ENCODE measurements at places on chromosomes 3 and 15. TPM values are rescaled to one million over a fixed set of nuclear protein-coding genes. Genes with fewer than 3 reads are reported as not detected.
A peak's percentile ranks its signal among the peaks of the same experiment; 100 is the strongest.

DNA sequence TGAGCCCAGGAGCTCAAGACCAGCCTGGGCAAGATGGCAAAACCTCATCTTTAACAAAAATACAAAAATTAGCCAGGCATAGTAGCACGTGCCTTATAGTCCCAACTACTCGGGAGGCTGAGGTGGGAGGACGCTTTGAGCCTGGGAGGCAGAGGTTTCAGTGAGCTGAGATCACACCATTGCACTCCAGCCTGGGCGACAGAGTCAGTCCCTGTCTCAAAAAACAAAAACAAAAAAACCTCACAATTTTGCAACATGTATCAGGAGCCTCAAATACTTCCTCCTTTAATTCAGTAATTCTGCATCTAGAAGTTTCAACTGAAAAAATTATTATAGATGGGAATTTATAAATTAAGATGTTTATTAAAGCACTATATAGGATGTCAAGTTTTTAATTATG, 1.1 kb downstream of the MRPL47 start:
- no peak overlapping the region for H3K27ac ChIP-seq
- H3K27me3 ChIP-seq, result no peaks in the 10 kb centered on the region
- DNase-seq, result no peak
- peaks cover 18% of the 10 kb centered on the region for H3K4me1 ChIP-seq

DNA sequence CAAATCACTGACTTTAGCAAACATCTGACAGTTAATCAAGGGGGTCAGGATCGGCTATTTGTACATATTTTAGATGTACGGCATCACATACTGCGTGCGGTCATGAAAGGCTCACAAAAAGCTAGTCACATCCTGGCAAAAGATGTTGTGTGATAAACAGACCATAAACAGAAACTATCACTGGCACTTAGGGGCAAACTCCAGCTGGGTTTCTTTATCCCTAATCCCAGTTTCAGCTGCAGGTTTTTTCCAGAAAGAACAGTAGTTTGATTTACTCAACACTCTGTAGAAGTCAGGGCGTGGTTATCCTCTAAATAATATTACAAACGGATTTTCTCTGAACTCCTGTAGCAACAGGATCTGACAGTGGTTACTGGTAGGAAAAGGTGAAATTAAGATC, 112.4 kb upstream of the BHLHE40 start:
- peaks cover 20% of the 10 kb centered on the region for H3K4me1 ChIP-seq
- H3K4me3 ChIP-seq, result peak overlapping the region; percentile 54
- no peak for DNase-seq
- H3K27ac ChIP-seq, result peak overlapping the region; percentile 99
- H3K27me3 ChIP-seq, result no peaks in the 10 kb centered on the region

- DNase-seq, result no peak
- no peaks in the 10 kb centered on the region for H3K4me1 ChIP-seq
- no peaks in the 10 kb centered on the region for H3K36me3 ChIP-seq
- H3K27ac ChIP-seq, result no peak overlapping the region
- H3K4me3 ChIP-seq, result no peak overlapping the region
- H3K27me3 ChIP-seq, result no peaks in the 10 kb centered on the region
These were observed 8.4 kb upstream of the CRTAP start for GRCh38 chr3:33105341-33105948.

- H3K4me3 ChIP-seq, result peak overlapping the region; percentile 29
- H3K27ac ChIP-seq, result peak overlapping the region; percentile 75
- H3K36me3 ChIP-seq, result no peaks in the 10 kb centered on the region
- peaks cover 37% of the 10 kb centered on the region for H3K4me1 ChIP-seq
These were observed 45.7 kb downstream of the POC1A start for GRCh38 chr3:52108302-52109232.

- no peaks in the 10 kb centered on the region for H3K36me3 ChIP-seq
- no peak overlapping the region for H3K27ac ChIP-seq
These were observed 1.4 kb downstream of the SRGAP3 start for GRCh38 chr3:9247941-9248521.

DNA sequence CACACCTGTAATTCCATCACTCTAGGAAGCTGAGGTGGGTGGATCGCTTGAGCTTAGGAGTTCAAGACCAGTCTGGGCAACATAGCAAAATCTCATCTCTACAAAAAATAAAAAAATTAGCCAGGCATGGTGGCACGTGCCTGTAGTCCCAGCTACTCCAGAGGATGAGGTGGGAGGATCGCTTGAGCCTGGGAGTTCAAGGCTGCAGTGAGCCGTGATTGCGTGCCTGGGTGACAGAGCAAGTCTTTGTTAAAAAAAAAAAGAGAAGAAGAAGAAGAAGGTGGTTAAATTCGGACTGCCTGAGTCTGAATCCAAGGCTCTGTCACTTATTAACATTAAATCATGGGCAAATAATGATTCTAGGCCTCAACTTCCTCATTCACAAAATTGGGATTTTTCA, 51.0 kb downstream of the EOMES start:
- H3K4me3 ChIP-seq, result no peak overlapping the region
- H3K27ac ChIP-seq, result no peak overlapping the region
- no peaks in the 10 kb centered on the region for H3K27me3 ChIP-seq

- peak overlapping the region; percentile 48 for H3K4me3 ChIP-seq
- H3K36me3 ChIP-seq, result no peaks in the 10 kb centered on the region
- peak overlapping the region; percentile 76 for H3K27ac ChIP-seq
- no peaks in the 10 kb centered on the region for H3K4me1 ChIP-seq
- no peak for DNase-seq
- H3K27me3 ChIP-seq, result peaks cover 16% of the 10 kb centered on the region
These were observed 898 bp downstream of the FBLN2 start for GRCh38 chr3:13549623-13550422.

DNA sequence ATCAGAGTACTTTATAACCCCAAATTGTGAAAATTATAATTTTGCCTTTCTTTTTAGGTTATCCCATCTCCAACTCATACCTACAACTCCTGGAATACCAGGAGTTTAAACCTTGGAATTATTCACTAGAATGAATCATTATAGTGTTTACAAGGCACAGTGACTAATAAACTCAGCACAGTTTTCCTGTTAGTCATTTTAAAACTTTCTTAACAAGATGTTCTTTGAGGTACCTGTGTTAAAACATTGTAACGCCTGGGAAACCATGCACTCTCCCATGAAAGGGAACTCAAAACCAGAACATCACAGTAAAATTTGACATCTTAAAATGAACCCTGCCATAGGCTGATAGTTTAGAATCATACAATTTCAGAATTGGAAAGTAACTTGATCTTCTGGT, 132.4 kb upstream of the OSTN start:
- DNase-seq, result no peak
- no peak overlapping the region for H3K27ac ChIP-seq
- no peak overlapping the region for H3K4me3 ChIP-seq
- H3K27me3 ChIP-seq, result no peaks in the 10 kb centered on the region

DNA sequence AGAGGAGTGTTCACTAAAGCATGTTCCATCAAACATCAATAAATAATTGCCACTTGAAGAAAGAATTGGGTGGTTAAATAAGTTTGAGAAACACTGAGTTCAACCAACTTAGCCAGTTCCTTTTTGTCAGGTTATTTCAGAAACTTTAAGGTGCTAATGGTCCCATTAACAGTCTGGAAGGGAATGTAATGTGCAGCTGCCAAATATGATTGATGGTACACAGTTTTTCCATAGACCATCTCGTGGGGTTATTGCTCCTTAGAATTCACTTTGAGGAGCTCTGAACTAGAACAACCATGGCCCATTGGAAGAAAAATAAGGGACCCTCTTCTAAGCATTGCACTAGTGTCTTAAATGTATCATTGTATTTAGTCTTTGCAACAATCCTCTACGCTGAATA, 185.8 kb upstream of the NR2F2 start:
- DNase-seq, result no peak
- H3K36me3 ChIP-seq, result no peaks in the 10 kb centered on the region
- no peaks in the 10 kb centered on the region for H3K27me3 ChIP-seq
- no peak overlapping the region for H3K27ac ChIP-seq

DNA sequence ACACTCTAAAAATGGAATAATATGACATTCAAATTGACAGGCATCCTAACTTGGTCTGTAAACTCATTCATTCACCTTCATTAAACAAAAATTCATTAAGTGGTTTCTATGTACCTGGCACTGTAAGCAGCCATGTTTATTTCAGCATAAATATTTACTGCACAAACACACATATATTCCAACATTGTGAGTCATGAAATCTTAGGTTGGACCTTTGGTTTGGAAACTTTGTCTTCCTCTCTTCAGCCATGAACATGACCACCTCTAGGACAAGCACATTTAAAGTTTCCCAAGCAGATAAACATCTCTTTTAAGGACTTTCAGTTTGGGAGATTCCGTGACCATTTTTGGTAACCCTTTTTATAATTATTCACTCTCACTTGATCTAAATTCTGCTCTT, 131.8 kb downstream of the TPRG1 start:
- H3K4me3 ChIP-seq, result no peak overlapping the region
- no peaks in the 10 kb centered on the region for H3K27me3 ChIP-seq
- H3K27ac ChIP-seq, result no peak overlapping the region
- no peaks in the 10 kb centered on the region for H3K4me1 ChIP-seq
- H3K36me3 ChIP-seq, result no peaks in the 10 kb centered on the region

DNA sequence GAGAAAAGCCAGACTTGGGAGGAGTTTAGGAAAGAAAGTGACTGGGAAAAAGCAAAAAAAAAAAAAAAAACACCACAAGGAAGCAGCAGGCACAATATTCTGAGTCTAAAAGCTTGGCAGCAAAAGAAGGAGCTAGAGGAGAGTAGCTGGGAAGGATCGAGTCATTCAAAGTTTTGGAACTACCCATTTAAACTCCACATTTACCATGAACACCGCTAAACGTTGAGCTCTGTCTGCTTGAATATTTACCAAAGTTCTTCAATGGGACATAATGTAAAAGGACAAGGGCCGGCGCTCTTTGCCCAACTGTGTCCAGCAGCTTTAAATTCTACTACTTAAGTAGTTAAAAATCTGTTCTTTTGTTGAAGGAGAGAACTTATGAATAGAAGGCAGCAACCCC, 481.9 kb downstream of the FOXP1 start:
- peaks cover 44% of the 10 kb centered on the region for H3K4me1 ChIP-seq
- H3K27me3 ChIP-seq, result no peaks in the 10 kb centered on the region
- H3K27ac ChIP-seq, result no peak overlapping the region
- H3K4me3 ChIP-seq, result no peak overlapping the region

GRCh38 chr3:67386451-67386850, 268.0 kb downstream of the SUCLG2 start:
- no peak overlapping the region for H3K27ac ChIP-seq
- DNase-seq, result no peak
- H3K4me3 ChIP-seq, result no peak overlapping the region
- peaks cover 7% of the 10 kb centered on the region for H3K4me1 ChIP-seq

DNA sequence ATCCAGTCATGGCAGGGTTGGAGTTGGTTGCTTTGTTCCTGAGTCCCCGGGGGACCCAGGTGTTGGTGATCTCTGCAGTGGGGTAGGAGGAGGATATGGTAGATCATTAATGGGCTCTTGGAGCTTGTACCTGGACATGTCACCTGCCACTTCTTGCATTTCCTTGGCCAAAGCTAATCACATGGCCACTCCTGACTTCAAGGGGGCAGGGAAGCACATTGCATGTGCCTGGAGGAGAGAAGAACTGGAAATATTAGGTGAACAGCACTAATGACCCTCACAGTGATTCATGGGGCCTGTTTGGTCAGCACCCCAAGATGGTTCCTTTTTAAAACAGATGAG, 87.1 kb upstream of the MYZAP start:
- H3K36me3 ChIP-seq, result no peaks in the 10 kb centered on the region
- no peaks in the 10 kb centered on the region for H3K27me3 ChIP-seq
- H3K4me3 ChIP-seq, result no peak overlapping the region
- no peak for DNase-seq
- peaks cover 39% of the 10 kb centered on the region for H3K4me1 ChIP-seq

DNA sequence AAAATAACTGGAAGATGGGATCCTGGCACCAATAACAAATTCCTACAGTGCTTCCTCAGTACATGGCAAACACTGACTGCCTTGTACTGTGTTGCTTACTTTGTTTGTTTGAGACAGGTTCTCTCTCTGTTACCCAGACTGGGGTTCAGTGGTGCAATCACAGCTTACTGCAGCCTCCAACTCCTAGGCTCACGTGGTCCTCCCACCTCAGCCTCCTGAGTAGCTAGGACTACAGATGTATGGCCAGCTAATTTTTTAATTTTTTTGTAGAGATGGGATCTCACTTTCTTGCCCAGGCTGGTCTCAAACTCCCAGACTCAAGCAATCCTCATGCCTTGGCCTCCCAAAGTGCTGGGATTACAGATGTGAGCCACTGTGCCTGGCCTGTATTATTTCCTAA, 3.7 kb upstream of the ALPK3 start:
- H3K36me3 ChIP-seq, result no peaks in the 10 kb centered on the region
- no peak overlapping the region for H3K4me3 ChIP-seq
- no peaks in the 10 kb centered on the region for H3K27me3 ChIP-seq
- no peak for DNase-seq
- H3K27ac ChIP-seq, result no peak overlapping the region

DNA sequence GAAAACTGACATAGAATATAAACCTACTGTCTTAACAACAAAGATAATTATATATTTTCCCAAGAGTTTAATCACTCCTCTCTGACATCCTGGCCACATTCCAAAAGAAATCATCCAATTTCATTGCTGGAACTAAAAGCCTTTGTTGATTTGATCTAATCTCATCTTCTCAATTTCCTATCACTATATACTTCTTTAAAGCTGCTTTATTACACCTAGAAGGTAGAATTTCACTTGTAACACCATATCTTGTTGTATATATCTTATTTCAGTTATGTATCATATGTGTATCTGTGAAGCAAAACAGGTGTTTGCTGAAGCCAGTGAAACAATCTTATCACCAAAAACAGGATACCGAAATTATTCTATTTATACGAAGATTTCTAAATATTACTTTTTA, 740.2 kb downstream of the ROBO1 start:
- no peak overlapping the region for H3K4me3 ChIP-seq
- H3K4me1 ChIP-seq, result no peaks in the 10 kb centered on the region
- H3K36me3 ChIP-seq, result no peaks in the 10 kb centered on the region
- DNase-seq, result no peak

The TAGLN3 gene
- total RNA-seq, result not detected

The MCF2L2 gene
- 0.17 TPM for total RNA-seq

The SLC12A1 gene
- not detected for total RNA-seq

The EPB42 gene
- not detected for total RNA-seq

The SOX2 gene
- total RNA-seq, result 0.16 TPM

The GRAMD2A gene
- 0.45 TPM for total RNA-seq

The FEZF2 gene
- not detected for total RNA-seq

The LRRN1 gene
- 0.33 TPM for total RNA-seq

The CFAP91 gene
- 1.1 TPM for total RNA-seq

The IQCB1 gene
- total RNA-seq, result 9.8 TPM

All from heart left ventricle (tissue), 16 donors.